Kidney (tissue), 22 donors: ENCODE measurements at places on chromosomes 6 and 20. TPM values are rescaled to one million over a fixed set of nuclear protein-coding genes. Genes with fewer than 3 reads are reported as not detected.
A peak's percentile ranks its signal among the peaks of the same experiment; 100 is the strongest.

The CHMP4B gene
- 104 TPM for total RNA-seq

The PGC gene
- total RNA-seq, result not detected

The BAG2 gene
- total RNA-seq, result 3.2 TPM

The CTSA gene
- total RNA-seq, result 180 TPM

The FHL5 gene
- 34.5 TPM for total RNA-seq

The MCHR2 gene
- not detected for total RNA-seq

The RAET1E gene
- total RNA-seq, result 1.0 TPM

The PLTP gene
- total RNA-seq, result 345 TPM

The ACTL10 gene
- 3.0 TPM for total RNA-seq

The IRAK1BP1 gene
- total RNA-seq, result 6.6 TPM

The LY6G6C gene
- total RNA-seq, result not detected

DNA sequence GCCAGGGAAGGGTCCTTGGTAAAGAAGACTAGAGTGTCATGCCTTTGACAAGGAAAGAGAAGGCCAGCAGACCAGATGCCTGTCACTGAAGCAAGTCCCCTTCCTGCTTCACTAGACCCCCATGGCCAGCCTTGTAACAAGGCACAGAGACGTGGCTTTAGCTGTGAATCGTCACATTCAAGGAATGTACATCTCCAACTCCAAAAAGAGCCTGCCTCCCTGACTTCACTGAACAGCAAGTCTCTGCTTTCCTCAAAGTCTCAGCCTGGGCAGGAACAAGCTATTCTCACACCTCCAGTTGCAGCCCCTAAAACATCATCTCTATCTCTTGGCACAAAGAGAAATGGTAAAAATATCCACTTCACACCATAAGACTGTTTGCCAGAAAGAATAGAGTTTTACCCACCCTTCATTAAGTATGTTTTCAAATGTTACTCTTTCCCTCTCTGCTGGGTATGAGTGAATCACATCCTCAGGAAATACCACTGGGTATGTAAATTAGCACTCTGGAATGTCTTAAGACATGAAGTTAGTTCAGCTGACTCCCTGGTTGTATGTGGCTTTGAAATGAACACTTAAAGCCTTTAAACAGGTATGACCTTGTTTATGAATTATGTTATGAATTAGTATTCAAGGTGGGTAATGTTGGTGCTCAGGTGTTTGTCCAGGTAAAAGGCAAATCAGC, 46.4 kb upstream of the NT5E start:
- DNase-seq, result no peak

GRCh38 chr20:63700199-63701050, 4.0 kb downstream of the TNFRSF6B start:
- DNase-seq, result no peak

- peak; percentile 7 for DNase-seq
These were observed 179.1 kb upstream of the EYA4 start for GRCh38 chr6:133062077-133062476.

DNA sequence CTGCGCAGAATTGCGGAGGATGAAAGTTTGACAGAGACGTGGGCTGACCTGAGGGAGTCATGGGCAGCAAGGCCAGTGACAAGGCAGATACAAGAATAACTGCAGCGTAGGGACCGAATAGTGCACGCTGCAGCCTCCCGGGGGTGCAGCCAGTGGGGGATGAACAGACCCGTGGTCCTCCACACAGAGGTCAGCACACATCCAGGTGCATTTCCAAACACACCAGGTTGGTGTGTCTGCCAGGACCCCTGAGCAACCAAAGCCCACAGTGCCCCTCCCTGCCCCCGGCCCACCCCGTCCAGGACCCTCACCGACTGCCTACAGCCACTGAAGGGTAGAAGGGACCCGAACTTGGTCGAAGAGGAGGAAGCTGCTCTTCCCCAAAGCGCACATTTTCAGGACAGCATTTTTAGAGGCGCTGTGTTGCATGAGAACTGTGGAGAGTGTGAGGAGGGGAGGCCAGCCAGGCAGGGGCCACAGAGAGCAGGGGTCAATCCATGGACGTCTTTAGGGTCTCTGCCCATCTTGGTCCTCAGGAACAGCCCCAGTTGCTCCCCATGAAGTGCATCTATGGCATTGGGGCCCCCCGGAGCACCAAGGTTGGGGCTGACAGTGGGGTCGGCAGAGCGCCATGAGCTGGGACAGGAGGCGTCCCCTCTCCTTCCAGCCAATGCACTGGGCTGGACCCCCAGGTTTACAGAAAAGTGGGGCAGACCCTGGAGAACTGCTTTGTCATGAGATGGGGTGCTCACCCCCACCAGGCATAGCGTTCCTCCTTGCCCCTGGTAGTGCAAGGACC, 157.8 kb upstream of the AFDN start:
- DNase-seq, result no peak

- DNase-seq, result no peak
These were observed 405.3 kb downstream of the MAFB start for GRCh38 chr20:40283689-40284088.

DNA sequence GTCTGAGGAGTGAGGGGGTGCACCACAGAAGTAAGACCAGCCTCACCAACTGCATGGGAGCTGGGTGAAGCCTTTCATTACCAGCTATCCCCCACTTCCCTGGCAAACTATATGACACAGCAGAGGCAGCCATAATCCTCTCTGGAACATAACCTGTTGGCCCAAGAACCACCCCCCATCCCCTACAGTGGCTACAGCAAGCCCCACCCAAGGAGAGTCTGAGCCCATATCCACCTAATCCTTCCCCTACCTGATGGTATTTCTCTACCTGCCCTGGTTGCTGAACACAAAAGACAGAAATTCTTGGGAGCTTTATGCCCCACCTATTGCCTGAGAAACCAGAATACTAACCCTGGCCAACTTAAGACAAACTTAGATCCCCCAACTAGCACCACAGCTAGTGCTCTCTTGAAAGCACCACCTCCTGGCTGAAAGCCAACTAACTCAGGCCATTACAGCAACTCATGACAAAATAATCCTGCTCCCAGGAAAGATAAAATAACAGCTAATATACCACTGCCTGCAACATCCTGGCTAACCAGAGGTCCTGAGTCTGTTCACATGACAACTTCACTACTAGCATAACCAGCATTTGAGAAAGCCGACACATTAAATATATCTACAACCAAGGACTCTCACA, 11.2 kb downstream of the RNGTT start:
- no peak for DNase-seq

DNA sequence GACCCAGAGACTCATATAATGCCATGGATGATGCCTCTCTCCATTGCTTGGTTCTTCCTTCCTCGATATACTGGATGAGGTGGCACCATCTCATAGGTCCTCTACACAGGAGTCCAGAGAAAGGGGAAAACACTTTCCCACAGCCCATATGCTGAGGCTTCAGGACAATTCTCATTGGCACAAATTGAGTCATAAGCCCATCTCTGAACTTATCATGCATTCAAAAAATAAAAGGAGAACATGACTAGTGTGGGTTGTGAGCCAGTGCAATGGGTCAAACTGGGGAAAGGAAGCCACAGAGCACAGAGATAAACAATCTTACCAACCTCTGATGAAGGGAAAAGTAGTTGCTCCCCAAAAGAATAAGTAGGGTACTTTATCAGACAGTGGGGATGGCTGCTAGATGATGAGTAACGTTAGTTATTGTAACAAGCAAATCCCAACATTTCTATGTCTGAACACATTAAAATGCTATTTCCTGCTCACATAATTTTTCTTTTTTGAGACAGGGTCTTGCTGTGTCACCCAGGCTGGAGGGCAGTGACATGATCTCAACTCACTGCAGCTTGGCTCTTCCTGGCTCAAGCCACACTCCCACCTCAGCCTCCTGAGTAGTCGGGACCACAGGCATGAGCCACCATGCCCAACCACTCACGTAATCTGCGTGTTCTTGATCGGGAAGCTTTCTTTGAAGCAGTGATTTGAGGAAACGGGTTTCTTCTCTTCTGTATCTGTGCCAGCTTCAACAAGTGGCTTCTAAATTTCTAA, 27.0 kb downstream of the SOD2 start:
- DNase-seq, result no peak

DNA sequence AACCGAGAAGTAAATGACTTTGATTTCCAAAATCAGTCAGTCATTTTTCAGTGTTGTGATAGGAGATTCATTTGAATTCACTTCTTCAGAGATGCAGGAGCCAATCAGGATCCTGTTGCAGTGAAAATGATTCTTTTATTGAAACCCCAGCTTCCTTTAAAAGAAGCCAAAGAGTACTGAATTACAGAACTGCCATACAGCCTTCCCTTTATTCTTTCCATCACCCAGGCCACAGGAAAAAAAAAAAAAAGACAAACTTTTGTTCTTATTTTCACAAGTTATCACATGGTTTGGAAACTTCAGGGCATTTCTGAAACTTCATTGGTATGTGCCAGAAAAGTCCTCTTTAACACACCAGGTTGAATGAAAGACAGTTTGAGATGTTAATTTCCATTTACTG, 1.8 kb upstream of the CARMIL1 start:
- no peak for DNase-seq

DNA sequence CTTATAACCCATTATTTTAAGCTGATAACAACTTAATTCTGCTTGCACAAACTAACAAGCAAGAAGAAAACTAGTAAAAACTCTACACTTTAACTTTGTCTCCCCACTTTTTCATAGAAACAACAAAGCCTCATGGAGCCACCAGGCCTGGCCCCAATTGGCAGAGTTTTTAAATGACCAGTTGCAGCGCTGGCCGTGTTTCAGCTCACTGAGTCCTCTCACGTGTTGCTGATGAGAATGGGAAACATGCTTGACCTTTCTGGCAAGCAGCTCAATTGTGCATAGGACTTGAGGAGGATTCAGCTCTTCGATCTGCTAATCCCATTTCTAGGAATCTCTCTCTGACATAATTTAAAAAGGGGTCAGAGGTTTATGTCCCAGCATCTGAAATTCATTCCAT, 24.5 kb upstream of the GRM4 start:
- no peak for DNase-seq

- peak; percentile 45 for DNase-seq
These were observed 108.7 kb downstream of the NCOA3 start for GRCh38 chr20:47610247-47610944.

GRCh38 chr20:43991982-43992381, 77.3 kb downstream of the TOX2 start:
- DNase-seq, result no peak

DNA sequence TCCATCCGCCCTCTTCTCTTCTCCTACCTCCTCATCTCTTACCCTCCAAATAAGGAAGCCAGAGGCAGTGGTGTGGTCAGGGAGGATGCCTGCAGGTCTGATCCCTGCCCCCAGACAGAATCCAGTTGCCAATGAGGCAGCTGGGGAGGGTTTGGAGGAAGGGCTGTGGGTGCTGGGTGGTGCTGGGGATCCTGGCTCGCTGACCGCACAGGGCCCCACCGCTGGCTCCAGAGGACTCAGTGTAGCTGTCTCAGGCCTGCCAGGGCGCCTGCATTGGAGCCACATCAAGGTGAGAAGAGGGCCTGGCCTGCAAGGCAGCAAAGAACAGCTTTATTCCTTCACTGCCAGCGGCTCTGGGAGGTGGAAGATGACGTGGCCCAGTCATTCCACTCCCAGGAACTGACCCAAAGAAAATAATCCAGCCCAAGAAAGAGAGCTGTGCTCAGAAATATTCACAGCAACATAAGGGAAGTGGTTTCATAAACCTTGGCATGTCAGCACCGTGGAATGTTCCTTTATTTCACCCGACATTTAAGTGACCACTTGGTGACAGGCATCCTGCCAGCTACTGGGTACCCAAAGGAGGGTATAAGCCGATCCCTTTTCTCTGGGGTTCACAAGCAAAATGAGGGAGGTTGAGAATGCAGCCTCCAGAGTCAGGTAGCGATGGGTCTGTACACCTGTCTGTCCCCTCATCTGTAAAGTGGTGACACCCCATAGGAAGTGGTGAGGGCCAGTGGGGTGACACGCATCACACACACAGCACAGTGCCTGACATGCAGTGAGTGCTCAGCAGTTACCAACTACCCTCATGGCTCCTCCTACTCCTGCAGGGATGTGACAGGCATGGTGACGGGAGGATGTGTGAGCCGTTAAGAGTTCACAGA, 125.1 kb downstream of the SNX5 start:
- DNase-seq, result no peak

- no peak for DNase-seq
These were observed 7.4 kb downstream of the DEFB127 start for GRCh38 chr20:164618-165017.

DNA sequence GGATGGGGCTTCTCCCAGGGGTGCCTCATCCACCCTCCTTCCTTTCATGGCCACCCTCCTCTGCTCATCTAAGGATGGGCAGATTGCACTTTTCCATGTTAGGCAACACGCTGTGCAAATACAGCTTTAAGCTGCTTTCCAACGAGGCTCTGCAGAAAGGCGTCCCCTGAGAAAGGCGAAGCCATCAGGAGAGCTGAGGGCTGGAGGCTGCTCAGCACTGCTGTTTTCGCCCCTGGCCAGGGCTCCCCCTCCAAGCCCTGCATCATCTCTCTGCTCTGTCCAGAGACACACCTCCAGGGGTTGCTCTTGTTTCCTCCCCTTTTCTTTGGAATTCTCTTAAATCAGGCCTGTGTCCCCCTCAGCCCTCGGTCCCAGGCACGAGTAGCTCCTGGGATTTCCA, 526.1 kb downstream of the CDH26 start:
- DNase-seq, result no peak

DNA sequence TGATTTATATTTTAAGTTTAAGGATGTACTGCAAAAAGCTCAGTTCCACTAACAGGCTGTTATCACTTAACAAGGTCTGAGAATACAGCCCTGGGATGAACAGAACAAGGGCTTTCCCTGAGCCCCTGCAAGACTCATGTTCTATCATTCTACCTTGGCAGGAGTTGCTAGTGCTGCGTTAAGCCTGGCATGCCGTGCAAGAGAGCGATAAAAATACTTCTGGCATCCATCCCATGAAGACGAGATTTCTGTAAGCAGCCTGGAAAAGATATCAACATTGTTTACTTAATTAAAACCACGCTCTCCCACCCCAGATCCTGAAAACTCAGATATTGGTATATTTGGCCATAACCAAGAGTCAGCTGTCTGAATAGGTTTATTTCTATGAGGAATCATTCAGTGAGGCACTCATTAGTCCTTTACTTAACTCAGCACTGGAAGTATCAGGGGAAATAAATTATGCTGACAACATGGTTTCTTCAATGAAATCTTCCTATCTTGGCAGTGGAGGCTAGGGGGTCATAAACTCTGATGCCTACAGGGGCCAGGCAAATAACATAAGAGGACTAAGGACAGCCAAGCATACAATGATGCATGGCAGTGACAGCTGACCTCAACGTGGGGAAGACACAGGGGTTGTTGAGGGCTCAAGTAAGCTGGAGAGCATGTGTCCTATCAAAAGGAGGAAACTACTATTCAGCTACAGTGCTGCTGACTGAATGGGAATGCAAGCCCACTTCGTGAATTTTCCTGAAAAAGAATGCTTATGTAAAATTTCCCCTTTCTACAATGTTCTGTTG, 37.6 kb upstream of the LYRM2 start:
- no peak for DNase-seq

DNA sequence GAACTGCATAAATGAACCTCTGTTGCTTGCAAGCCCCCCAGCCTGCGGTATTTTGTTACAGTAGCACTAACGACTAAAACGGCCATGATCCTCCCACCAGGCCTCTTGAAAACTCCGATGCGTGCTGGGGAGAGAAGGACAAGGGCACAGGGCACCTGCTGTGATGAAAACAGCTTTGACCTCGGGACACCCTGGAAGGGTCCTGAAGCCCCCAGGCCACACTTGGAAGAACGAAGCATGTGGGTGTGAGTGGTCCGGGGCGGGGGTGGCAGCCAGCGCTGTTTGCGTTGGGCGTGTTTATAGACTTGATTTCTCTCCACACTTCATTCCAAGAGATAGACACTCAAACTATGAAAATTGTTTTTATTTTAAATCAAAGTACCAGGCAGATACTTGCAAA, 13.2 kb upstream of the HELZ2 start:
- DNase-seq, result no peak
